CD8-positive, alpha-beta memory T cell (primary cell): ENCODE measurements at places on chromosomes 5 and 9. TPM values are rescaled to one million over a fixed set of nuclear protein-coding genes. Genes with fewer than 3 reads are reported as not detected.

Gene DDX4
- not detected for total RNA-seq

Gene TMEM174
- not detected for total RNA-seq

Gene RFX3
- total RNA-seq, result 14.6 TPM

Gene ABLIM3
- not detected for total RNA-seq

Gene XRCC4
- 8.3 TPM for total RNA-seq

Gene PKD2L2
- not detected for total RNA-seq

Gene CCDC192
- total RNA-seq, result not detected

Gene PTPRD
- 0.02 TPM for total RNA-seq

Gene NUDT12
- 0.94 TPM for total RNA-seq

Gene PIP5K1B
- 3.1 TPM for total RNA-seq

Gene SH3TC2
- total RNA-seq, result not detected

Gene IL4
- 6.4 TPM for total RNA-seq

Gene PCDHGA9
- total RNA-seq, result not detected

Gene ADGRV1
- total RNA-seq, result 0.44 TPM

Gene CYSRT1
- total RNA-seq, result 0.66 TPM

Gene WHRN
- 9.0 TPM for total RNA-seq

Gene TENT4A
- total RNA-seq, result 25.6 TPM
